ENCODE measurements at places on chromosomes 3 and 15. TPM values are rescaled to one million over a fixed set of nuclear protein-coding genes. Genes with fewer than 3 reads are reported as not detected.

The RASGRP1 gene
- not detected for total RNA-seq

The CD80 gene
- not detected for total RNA-seq

The PCCB gene
- 41.1 TPM for total RNA-seq

The LDHAL6B gene
- not detected for total RNA-seq

The NR1I2 gene
- under 0.01 TPM for total RNA-seq

The HRG gene
- not detected for total RNA-seq

The MNS1 gene
- total RNA-seq, result 1.1 TPM

The SAMMSON gene
- total RNA-seq, result not detected

The CP gene
- total RNA-seq, result not detected

The PPP1R14D gene
- not detected for total RNA-seq

The CCR3 gene
- total RNA-seq, result not detected

The SSUH2 gene
- total RNA-seq, result not detected

The CCR9 gene
- not detected for total RNA-seq

The ARPIN gene
- total RNA-seq, result 9.6 TPM

The ISLR2 gene
- total RNA-seq, result 0.72 TPM

The C3orf20 gene
- under 0.01 TPM for total RNA-seq

The FANCI gene
- total RNA-seq, result 2.2 TPM

The CLDN18 gene
- total RNA-seq, result not detected

The SLC22A14 gene
- 0.14 TPM for total RNA-seq

The SGO1 gene
- total RNA-seq, result 15.5 TPM

The MUC20 gene
- total RNA-seq, result not detected

The SCN11A gene
- under 0.01 TPM for total RNA-seq

The LACTB gene
- 21.4 TPM for total RNA-seq
